Hematopoietic multipotent progenitor cell treated with erythropoietin and hydrocortisone succinate and interleukin-3 and kit ligand, for 15 days (in vitro differentiated cells): ENCODE measurements at places on chromosomes 12 and 14.

- no peak for DNase-seq
These were observed 15.7 kb downstream of the KDM2B start for GRCh38 chr12:121565076-121565475.

DNA sequence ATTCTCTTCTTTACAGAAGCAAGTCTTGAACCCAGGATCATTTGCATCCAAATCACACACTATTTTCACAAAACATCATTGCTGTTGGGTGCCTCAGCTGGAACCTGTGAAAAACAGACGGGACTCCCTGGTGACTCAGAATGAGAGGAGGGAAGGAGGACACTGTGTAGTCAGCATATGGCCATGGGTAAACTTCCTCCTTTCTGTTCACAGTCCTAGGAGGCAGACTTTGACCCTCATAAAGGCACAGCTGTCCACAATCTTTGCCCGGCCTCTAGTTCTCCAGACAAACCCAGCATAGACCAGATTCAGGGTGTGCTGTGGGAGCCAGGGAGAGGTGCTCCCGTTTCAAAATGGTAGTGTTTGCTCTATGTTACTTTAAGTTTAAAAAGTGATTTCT is 62.0 kb downstream of the DYRK2 start:
- DNase-seq = no peak

GRCh38 chr12:101877806-101878242 is 444 bp downstream of the DRAM1 start:
- peak; percentile 17 for DNase-seq

DNA sequence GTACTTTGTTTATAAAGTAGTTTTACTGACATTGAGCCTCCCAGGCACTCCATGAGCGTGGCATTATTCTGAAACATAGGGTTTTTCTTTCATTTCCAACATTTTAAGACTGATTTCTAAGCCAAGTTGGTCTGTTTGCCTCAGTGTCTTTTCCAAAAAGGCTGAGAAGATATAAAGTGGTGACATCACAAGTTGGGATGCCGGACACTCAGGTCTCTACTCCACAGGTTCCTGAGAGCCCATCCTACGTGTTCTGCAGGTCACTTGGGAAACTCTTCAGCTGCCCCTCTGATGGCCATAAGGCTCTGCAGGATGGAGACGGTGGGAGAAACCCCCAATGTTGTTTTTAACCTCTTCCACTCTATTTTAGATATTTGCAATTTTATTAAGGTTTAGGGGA is 6.0 kb downstream of the RFX4 start:
- no peak for DNase-seq

GRCh38 chr12:30707613-30708342 is 12.1 kb upstream of the IPO8 start:
- DNase-seq = no peak

GRCh38 chr12:51773145-51773869 is 75.2 kb downstream of the FIGNL2 start:
- no peak for DNase-seq

GRCh38 chr12:89327486-89328094 is 24.7 kb downstream of the DUSP6 start:
- DNase-seq = no peak
